ENCODE measurements at places on chromosomes 11 and 22. TPM values are rescaled to one million over a fixed set of nuclear protein-coding genes. Genes with fewer than 3 reads are reported as not detected.

The AIP gene
- 94.2 TPM for total RNA-seq

The ANO9 gene
- 49.3 TPM for total RNA-seq

The XPNPEP3 gene
- total RNA-seq: 25.7 TPM

The C11orf16 gene
- total RNA-seq: not detected

The SLC22A6 gene
- total RNA-seq: not detected

The ZC3H12C gene
- total RNA-seq: 13.9 TPM

The TMPRSS5 gene
- 2.0 TPM for total RNA-seq

Measured in mucosa of gallbladder (tissue), 1 donor.